Neural crest cell (in vitro differentiated cells): ENCODE measurements at places on chromosomes 6 and 20. TPM values are rescaled to one million over a fixed set of nuclear protein-coding genes. Genes with fewer than 3 reads are reported as not detected.

The IP6K3 gene
- total RNA-seq, result 0.72 and 0.89 TPM in 2 replicates

The GLP1R gene
- total RNA-seq, result 0.65 and 0.89 TPM in 2 replicates

The TMC2 gene
- total RNA-seq, result not detected in 2 replicates

The EEF1A2 gene
- 4.5 and 4.6 TPM in 2 replicates for total RNA-seq

The SSTR4 gene
- total RNA-seq, result not detected in 2 replicates

The NFATC2 gene
- 1.9 and 2.0 TPM in 2 replicates for total RNA-seq

The SAMD5 gene
- 1.5 and 1.6 TPM in 2 replicates for total RNA-seq

The FNDC1 gene
- total RNA-seq, result 0.05 and 0.09 TPM in 2 replicates

The CST5 gene
- total RNA-seq, result not detected in 2 replicates

The LIN28B gene
- total RNA-seq, result 73.2 and 76.3 TPM in 2 replicates

The TP53TG5 gene
- not detected in 2 replicates for total RNA-seq

The AIF1 gene
- total RNA-seq, result not detected in 2 replicates

The SLC32A1 gene
- total RNA-seq, result 0.09 and 0.16 TPM in 2 replicates

The SOBP gene
- total RNA-seq, result 23.0 and 24.0 TPM in 2 replicates

DNA sequence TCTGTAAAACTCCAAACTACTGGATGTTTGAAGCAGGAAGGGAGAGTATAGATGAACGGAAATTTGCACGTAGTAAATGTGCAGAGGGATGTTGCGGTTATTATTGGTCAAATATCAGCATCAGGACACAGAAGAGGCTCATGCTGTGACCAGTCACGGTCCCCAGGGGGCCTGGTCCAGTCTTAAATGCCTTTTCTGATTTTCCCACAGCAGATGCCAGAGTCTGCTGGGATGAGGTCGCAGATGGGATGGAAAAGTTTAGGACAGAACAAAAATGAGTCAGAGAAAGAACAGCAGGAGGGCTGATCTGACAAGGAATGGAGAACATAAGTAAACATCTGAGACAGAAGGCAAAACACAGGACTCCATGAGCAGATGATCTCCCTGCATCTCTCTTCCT lies 11.7 kb upstream of the SIRPG start:
- DNase-seq, result no peak

GRCh38 chr20:63238031-63238430 lies 2.3 kb downstream of the BIRC7 start:
- no peak for DNase-seq

GRCh38 chr20:41344477-41344876 lies 3.9 kb downstream of the LPIN3 start:
- no peak for DNase-seq

GRCh38 chr6:22043284-22043962 lies 253.4 kb downstream of the PRL start:
- no peak for DNase-seq

GRCh38 chr6:82371799-82372546 lies 8.4 kb downstream of the TPBG start:
- no peak for DNase-seq

DNA sequence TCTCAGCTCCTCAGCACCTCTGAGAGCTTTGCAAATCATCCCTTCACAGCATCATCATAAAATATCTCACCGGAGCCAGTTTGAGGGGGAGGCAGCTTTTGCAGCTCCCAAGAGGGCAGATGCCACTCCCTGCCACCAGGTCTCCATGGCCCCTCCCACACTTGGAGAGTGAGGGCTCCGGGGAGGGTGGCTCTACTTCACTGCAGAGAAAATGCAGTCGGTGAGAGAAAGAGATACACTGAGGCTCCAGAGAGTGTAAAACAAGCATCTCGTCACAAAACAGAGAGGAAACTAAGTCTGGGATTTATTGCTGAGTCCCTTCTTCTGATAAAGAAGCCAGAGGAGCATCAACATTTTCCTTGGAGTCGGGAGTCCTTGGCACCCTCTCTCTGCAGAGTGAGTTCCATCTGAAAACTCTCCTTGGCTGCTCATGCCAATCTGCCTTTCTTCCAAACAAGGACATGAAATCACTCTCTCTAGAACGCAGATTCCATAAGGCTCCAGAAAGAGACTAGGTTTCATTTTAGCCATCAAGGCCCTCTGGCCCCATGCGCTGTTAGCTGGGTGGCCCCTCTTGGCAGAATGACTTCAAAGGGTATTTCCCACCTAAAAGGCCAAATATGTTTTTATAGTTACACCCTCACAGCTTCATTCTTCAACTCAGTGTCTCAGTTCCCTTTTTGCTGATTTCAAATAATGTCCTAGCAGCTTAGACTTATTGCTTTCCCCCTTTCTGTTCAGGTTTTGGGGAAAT lies 70.6 kb upstream of the F13A1 start:
- DNase-seq, result no peak

DNA sequence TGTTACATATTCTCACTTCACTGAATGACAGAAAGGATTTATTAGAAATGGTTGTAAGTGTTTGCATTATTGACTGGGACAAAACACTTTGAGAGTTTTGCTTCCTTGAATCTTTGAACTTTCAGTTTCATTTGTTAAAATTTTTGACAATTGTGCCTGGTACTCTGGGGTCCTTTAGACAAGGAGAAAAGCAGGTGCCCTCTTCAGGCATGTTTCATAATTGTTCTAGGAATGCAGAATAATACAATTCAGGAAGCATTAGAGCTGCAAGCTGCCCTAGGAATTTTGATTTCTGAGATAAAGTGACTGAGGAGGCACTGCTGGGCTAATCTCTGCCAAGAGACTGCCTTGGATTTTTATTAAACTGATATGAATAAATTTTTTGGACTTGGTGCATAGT lies 49.7 kb downstream of the TOP1 start:
- DNase-seq, result no peak

- no peak for DNase-seq
These were observed 181.6 kb downstream of the JARID2 start for GRCh38 chr6:15427331-15428070.

DNA sequence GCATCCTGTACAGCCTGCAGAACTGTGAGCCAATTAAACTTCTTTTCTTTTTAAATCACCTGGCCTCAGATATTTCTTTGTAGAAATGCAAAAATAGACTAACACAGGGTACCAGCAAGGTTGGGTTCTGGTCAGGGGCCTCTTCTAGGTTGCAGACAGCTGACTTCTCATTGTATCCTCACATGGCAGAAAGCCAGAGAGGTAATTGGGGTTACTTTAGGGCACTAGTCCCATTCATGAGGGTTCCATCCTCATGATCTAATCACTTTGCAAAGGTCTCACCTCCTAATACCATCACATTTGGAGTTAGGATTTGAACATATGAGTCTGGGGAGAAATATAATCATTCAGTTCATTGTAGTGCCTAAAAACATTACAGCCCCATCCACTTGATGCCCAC lies 101.5 kb downstream of the LCA5 start:
- no peak for DNase-seq

DNA sequence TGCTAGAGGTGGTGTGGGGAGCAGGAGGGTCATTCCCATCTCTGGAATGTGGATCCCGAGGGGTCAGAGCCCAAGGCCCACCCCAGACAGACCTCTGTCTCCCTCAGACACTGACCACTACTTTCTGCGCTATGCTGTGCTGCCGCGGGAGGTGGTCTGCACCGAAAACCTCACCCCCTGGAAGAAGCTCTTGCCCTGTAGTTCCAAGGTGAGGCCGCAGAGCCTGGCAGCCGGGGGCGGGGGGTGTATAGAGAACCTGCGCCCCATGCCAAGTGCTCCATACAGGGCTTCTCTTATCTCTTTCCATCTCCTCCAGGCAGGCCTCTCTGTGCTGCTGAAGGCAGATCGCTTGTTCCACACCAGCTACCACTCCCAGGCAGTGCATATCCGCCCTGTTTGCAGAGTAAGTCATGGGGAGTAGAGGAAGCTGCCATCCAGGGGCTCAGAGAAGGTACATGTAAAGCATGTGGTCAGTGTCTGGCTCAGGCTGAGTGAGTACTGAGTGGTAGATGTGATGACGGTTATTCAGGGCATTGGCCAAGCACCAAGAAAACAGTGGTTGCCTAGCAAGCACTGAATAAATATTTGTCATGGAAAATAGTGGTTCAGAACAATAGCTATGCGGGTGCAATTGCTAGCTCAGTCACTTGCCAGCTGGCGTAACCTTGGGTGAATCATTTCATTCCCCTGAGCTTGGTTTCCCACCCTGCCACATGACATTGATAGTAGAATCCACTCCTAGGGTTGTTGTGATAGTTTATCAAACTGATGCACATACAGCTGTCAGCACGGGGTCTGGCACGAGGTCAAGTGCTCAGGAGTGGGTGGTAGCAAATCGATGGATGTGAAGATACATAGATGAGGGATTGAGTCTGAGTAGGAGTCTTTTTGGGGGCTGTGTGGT lies 3.5 kb downstream of the PIGT start:
- DNase-seq, result no peak

DNA sequence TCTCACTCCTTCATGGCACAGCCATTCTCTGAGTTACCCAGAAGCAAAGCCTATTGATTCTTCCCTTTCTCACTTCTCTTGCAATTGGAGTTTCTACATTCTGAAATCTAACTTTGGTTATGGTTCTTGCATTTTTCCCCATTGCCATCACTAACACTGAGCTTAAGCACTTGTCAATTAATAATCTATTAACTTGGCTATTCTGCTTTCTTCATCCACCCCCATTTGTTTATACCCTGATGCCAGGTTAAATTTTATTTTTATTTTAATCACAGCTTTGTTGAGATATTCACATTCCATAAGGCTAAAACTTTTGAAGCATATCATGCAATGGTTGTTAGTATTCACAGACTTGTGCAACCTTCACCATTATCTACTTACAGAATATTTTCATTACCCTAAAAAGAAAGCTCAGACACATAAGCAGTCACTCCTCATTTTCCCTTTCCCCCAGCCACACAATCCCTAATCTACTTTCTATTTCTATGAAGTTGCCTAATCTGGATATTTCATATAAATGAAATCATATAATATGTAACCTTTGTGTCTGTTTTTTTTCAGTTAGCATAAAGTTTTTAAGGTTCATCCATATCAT lies 222.3 kb downstream of the UBE3D start:
- DNase-seq, result no peak

GRCh38 chr6:72363844-72364740 lies 257.8 kb upstream of the KCNQ5 start:
- no peak for DNase-seq

DNA sequence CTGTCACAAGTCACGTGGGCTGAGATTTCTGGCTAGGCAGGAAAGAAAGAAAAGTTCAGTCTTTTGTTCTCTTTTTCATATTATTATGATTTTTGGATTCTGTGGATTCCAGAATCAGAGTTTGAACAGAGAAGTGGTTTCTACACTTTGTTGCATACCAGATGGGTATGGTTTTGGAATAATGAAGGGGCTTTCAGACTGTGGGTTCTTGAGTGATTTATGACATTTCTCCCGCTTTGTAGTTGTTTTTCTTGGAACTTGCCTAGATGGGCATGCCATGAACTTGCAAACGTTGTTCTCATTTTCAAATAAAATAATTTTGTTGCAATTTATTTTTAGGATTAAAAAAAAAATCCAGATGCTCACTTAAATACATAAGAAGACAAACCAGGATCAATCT lies 34.4 kb downstream of the CBFA2T2 start:
- no peak for DNase-seq

DNA sequence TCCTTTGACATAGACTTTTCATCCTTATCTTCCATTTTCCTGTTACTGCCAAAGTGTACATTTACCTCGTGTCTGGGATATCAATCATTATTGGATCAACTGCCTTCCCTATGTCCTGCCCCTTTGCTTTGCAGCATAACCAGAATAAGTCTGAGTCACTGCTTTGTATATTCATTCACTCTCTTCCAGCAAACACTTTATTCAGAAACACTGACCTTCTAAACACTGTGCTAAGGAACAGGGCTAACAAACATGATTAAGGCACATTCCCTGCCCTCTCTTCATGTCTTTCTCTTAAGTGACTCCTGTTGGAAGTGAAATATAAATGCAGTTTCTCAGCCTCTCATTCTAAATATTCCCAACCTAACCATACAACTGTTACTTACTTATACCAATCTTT lies 66.9 kb downstream of the COL19A1 start:
- DNase-seq, result no peak

- no peak for DNase-seq
These were observed 569 bp downstream of the TCEA2 start for GRCh38 chr20:64063389-64064144.

GRCh38 chr6:36772397-36772796 lies 66.8 kb downstream of the CPNE5 start:
- DNase-seq, result no peak

DNA sequence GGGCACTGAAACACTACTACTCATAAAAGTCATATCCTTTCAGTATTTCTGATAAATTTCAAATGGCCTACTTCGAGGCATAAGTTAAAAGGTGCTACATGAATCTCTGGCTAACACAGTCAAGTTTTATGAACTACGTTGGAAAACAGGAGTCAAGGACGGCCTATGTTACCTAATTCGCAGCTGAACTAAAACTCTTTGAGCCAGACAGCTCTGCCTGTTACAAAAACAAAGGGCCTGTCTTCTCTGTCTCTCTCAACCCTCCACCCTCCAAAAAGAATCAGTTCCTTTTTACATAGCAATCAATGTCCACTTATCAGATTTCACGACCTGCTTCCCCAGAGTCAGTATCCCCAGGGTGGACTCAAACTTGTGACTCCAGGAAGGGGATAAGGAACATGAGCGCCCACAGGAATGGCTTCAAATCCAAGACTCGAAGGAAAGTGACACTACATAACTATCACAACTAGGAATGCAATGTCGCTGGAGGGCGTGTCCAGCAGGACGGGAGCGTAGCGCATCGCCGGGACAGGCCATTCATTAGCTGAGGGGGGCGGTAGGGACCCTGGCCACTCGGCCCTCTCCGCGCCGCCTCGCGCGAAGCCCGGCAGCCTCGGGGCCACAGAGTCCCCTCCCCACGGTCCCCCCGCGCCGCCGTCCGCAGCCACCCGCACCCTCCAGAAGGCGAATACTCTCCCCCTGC lies 591 bp downstream of the IBTK start:
- peak; percentile 60 for DNase-seq

- DNase-seq, result no peak
These were observed 25.8 kb upstream of the CEP85L start for GRCh38 chr6:118677193-118677592.

GRCh38 chr6:139270249-139270648 lies 21.5 kb downstream of the TXLNB start:
- DNase-seq, result no peak

- no peak for DNase-seq
These were observed 603.0 kb upstream of the NRSN1 start for GRCh38 chr6:23522792-23523547.

GRCh38 chr20:62644802-62645496 lies 2.6 kb downstream of the SLCO4A1 start:
- DNase-seq, result no peak

- no peak for DNase-seq
These were observed 31.0 kb downstream of the IBTK start for GRCh38 chr6:82216549-82216948.

DNA sequence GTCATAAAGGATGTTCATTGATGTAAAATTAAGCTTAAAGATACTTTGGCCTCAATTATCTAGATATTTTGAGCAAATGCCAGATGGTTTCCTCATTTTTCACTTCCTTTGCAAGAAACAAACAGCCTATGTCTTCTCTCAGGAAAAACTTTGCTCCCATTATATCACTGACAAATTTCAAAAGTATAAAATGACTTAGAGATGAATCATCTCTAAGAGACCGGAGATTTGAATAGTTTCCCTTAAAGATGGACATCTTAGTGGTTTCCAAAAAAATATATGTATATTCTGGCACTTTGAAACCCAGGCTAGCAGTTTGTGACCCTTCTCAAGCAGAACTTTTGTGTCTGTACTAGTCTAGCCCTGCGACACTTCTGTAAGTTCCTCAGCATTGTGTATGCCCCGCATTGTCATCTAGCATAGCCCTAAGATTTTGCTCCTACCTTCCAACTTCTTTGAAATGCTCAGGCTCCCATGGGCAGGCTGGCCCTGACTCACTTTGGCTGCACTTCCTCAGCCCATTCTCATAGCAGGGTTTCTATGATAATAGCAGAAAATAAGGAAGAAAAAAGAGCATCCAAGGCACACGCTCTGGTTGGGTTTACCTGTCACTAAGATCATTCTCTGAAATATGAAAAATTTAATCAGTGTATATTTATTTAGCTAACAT lies 25.7 kb upstream of the POU3F2 start:
- no peak for DNase-seq
